SJCRH30 (cell line): ENCODE measurements at places on chromosomes 1 and 21. TPM values are rescaled to one million over a fixed set of nuclear protein-coding genes. Genes with fewer than 3 reads are reported as not detected.

SMYD3 gene
- total RNA-seq, result 18.1 and 18.4 TPM in 2 replicates

DNA sequence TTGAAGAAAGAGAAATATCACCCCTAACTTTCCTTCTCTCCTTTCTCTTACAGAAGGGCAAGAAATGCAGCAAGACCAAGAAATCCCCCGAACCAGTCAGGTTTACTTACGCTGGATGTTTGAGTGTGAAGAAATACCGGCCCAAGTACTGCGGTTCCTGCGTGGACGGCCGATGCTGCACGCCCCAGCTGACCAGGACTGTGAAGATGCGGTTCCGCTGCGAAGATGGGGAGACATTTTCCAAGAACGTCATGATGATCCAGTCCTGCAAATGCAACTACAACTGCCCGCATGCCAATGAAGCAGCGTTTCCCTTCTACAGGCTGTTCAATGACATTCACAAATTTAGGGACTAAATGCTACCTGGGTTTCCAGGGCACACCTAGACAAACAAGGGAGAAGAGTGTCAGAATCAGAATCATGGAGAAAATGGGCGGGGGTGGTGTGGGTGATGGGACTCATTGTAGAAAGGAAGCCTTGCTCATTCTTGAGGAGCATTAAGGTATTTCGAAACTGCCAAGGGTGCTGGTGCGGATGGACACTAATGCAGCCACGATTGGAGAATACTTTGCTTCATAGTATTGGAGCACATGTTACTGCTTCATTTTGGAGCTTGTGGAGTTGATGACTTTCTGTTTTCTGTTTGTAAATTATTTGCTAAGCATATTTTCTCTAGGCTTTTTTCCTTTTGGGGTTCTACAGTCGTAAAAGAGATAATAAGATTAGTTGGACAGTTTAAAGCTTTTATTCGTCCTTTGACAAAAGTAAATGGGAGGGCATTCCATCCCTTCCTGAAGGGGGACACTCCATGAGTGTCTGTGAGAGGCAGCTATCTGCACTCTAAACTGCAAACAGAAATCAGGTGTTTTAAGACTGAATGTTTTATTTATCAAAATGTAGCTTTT is 2.4 kb downstream of the CCN1 start:
- DNase-seq, result no peak
- peak overlapping the region; percentile 89 for H3K4me3 ChIP-seq
- no peaks in the 10 kb centered on the region; the same call in 1 of the 2 replicates for H3K27me3 ChIP-seq
- peaks cover 32% of the 10 kb centered on the region for H3K4me1 ChIP-seq
- H3K27ac ChIP-seq, result no peak overlapping the region; the same call in 1 of the 2 replicates

DNA sequence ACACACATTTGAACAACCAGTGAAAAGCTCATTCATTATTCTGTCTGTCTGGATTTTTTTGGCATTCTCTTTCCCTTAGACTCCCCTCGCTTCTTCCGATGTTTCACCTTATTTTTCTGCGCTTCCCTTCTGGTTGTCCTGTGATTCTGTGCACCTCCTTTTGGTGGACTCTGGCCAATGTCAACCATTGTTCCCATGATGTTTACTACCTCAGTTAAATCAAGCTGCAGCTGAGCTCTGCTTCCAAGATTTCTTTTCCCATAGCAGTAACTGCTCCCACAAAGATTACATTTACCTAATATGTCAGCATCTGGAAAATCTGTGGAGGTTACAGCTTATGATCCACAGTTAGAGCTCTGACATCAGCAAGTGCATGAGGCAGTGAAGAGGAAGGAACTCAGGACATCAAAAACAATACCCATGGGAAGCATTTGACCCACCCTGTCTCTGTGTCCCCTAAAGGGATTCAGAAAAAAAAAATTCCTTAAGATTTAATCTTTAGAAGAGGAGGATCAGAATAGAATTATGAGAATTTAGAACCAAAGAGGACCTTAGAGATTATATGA is 69.9 kb upstream of the ADAMTS5 start:
- no peak overlapping the region for H3K27ac ChIP-seq
- no peak for DNase-seq
- H3K4me1 ChIP-seq, result no peaks in the 10 kb centered on the region
- no peaks in the 10 kb centered on the region for H3K27me3 ChIP-seq
- no peak overlapping the region for H3K4me3 ChIP-seq

HAX1 gene
- total RNA-seq, result 59.6 and 66.5 TPM in 2 replicates

- H3K27me3 ChIP-seq, result no peaks in the 10 kb centered on the region
- no peak overlapping the region for H3K27ac ChIP-seq
- H3K36me3 ChIP-seq, result no peaks in the 10 kb centered on the region
- peak overlapping the region; percentile 64 for H3K4me3 ChIP-seq
- H3K4me1 ChIP-seq, result peaks cover 19% of the 10 kb centered on the region
Observed at GRCh38 chr1:145962157-145963102, 1.9 kb downstream of the ANKRD34A start.

CHAF1B gene
- total RNA-seq, result 18.7 and 19.5 TPM in 2 replicates

DNA sequence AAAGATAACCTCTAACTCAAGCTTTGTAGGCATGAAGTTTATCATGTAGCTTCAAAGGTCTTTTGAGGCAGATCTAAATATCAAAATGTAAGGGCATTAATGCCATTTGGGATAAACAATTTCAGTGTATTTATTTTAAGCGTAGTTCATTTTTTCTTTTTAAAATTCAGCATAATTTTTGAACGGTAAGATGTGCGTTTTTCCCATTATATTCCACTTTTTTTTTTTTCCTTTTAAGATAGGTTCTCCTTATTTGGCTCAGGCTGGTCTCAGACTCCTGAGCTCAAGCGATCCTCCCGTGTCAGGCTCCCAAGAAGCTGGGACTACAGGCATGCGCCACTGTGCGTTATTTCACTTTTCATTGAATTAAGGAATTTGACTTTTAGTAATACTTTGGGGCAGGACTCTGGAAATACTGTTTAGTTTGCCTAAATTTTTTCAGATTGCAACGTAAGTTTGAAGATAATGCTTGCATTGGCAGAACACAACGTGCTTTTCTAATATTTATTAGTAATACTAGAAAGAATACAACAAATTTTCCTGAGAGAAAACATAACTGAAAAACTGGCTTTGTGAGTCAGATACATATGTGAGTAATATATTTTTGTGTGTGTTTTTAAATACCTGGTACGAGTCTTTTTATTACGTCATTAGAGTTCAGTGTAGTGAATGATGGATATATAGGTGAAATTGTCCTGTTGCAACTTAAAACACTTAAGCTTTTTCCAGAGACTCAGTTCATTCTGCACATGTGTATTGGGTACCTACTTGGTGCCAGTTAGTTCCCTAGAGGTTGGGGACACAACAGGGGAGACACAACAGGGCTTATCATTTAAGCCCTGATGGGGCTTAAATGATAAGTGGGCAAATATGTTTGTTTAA is 2.2 kb downstream of the RALGPS2 start:
- H3K27ac ChIP-seq, result no peak overlapping the region
- peaks cover 7% of the 10 kb centered on the region for H3K4me1 ChIP-seq
- no peaks in the 10 kb centered on the region for H3K27me3 ChIP-seq
- peak overlapping the region; percentile 98 for H3K4me3 ChIP-seq

DNA sequence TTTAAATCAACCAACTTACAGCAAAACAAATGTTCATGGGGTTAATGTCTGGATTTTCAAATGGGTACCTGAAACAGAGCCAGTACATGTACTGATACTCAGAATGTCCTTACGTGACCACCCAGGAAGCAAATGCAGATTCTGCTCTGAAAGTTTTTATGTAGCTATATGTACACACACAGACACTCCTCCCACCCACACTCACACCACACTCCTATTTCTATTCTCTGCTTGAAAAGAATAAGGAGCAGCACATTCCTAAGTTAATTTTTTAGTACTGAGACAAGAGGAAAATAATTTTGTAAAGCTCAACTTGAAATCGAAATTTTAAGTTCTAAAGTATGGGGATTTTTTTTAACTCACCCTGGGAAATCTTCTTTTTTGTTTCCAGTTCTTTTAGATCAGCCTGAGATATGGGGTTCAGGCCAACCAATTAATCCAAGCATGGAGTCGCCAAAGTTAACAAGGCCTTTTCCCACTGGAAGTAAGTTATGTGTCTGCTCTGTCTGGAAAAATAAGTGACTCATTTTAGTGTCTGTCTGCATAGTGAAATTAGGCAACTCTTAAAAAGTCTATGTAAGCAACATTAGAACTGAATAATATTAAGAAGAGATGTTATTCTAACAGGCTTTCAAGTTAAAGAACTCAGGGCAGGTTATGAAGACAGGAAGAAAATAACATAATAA is 75.5 kb upstream of the DYNLT5 start:
- no peaks in the 10 kb centered on the region for H3K36me3 ChIP-seq
- no peak for DNase-seq
- H3K27me3 ChIP-seq, result no peaks in the 10 kb centered on the region
- no peak overlapping the region for H3K4me3 ChIP-seq

DNA sequence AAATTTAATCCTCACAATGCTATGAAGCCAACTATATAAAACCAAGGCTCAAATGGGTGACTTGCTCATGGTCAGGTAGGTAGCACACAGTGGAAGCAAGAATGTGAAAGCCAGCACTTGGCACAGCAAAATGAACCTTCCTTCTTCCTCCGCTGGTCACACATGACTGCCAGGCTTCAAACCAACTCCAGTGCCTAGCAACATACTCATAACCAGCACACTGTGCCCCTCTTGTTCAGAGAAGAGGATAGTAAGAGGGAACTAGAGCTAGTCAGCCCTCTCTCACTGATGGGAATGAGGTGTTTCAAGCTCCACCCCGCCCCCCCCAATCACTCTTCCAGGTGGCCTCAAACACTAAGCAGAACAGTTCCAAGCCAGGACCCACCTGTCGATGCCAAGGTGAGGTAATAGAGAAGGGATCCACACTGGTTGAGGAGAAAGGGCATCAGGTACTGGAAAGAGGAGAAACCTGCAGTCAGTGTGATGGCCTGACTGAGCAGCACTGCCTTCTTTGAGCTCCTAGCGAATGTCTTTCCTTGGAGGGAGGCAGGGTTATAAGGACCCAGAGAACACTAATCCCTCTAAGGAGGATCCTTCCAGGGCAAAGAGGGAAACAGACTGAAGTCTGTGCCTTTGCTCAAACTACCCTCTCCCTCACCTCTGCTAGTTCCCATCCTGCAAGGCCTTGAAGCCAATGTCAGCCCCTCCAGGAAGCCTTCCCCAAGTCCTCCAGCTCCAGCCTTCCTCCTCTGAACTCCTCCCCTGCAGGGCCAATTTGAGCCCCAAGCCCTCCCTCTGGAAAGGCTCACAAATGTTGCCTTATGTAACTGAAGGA is 1.2 kb downstream of the TMEM234 start:
- H3K4me3 ChIP-seq, result peak overlapping the region; percentile 87
- no peak overlapping the region; the same call in 1 of the 2 replicates for H3K27ac ChIP-seq
- H3K36me3 ChIP-seq, result peaks cover 17% of the 10 kb centered on the region
- no peak for DNase-seq
- H3K4me1 ChIP-seq, result peaks cover 3% of the 10 kb centered on the region; the same call in 1 of the 2 replicates

GRCh38 chr1:178846306-178846705 is 24.6 kb downstream of the ANGPTL1 start:
- H3K27me3 ChIP-seq, result no peaks in the 10 kb centered on the region
- H3K4me3 ChIP-seq, result no peak overlapping the region
- DNase-seq, result no peak
- H3K4me1 ChIP-seq, result peaks cover 15% of the 10 kb centered on the region
- no peaks in the 10 kb centered on the region for H3K36me3 ChIP-seq

IL20 gene
- total RNA-seq, result not detected in 2 replicates

DNA sequence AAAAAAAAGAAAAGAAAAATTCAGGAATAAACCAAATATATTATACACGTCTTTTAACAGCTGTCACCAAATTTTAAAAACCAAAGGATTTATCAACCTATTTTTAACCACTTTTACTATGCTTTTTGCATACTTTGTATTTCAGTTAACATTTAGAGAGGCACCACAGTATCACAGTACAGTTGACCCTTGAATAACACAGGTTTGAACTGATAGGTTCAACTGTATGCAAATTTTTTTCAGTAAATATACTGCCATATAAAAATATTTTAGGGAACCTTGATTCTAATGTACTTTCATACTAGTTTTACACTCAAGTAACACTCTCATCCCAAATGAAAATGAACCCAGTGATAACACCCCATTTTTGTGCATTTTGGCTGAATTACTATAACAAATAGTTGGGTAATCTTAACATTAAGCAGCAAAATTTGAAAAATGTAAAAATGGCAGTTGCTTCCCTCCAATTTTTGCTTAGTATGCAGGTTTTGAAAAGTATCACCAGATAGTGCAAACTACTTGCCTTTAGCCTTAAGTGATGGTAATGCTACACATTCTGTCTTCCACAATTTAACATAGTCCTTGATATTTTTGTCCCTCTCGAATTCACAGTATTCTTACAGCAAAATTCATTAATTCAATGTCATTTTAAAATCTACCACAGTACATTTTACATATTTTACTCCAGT is 10.8 kb upstream of the ADCY10 start:
- no peak overlapping the region for H3K4me3 ChIP-seq
- no peak overlapping the region for H3K27ac ChIP-seq
- no peaks in the 10 kb centered on the region for H3K27me3 ChIP-seq
- 0 out of 2 replicates have a peak, but pooled peaks cover 3% of the 10 kb centered on the region for H3K36me3 ChIP-seq
- DNase-seq, result no peak

RNF11 gene
- total RNA-seq, result 145 and 160 TPM in 2 replicates

RHCE gene
- 0.18 and 0.28 TPM in 2 replicates for total RNA-seq

SPRTN gene
- total RNA-seq, result 21.5 and 22.5 TPM in 2 replicates

- no peak for DNase-seq
- H3K27ac ChIP-seq, result peak overlapping the region; percentile 86
- H3K36me3 ChIP-seq, result no peaks in the 10 kb centered on the region
- no peak overlapping the region for H3K4me3 ChIP-seq
- peaks cover 19% of the 10 kb centered on the region for H3K4me1 ChIP-seq
Observed at GRCh38 chr21:37337831-37338230, 28.7 kb upstream of the DYRK1A start.

DNA sequence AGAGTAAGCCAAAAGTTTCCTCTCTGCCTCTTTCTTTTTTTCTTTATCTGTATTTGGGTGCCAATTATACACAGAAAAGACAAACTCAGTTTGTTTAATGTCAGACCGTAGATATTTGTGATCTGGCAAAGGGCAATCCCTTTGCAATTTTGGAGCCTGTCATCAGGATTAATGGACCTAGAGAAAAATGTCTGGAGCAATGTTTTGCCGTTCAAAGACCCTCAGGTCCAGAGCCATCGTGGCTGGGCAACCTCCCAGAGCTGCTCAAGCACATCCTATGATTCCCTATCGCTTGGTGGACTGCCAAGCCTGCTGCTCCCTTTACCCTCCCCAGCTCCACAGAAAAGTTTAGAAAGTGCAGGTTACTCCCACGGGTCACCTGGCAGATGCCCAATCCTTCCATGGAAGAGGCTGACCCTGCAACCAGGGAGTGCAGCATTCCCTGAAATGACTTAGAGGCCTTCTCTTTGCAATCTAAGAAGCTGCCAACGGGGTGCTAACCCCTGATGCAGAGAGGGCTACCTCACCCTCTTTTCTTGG is 112.5 kb upstream of the NGF start:
- H3K4me1 ChIP-seq, result no peaks in the 10 kb centered on the region
- H3K27ac ChIP-seq, result no peak overlapping the region
- no peak overlapping the region for H3K4me3 ChIP-seq
- H3K36me3 ChIP-seq, result no peaks in the 10 kb centered on the region

OR14K1 gene
- total RNA-seq, result not detected in 2 replicates

GRCh38 chr21:41233916-41234315 is 66.0 kb downstream of the BACE2 start:
- H3K36me3 ChIP-seq, result no peaks in the 10 kb centered on the region
- no peak overlapping the region for H3K4me3 ChIP-seq

GRCh38 chr1:36572906-36573305 is 90.2 kb upstream of the CSF3R start:
- H3K27ac ChIP-seq, result no peak overlapping the region
- no peaks in the 10 kb centered on the region for H3K27me3 ChIP-seq
- no peaks in the 10 kb centered on the region for H3K36me3 ChIP-seq
- H3K4me1 ChIP-seq, result no peaks in the 10 kb centered on the region

- no peak overlapping the region for H3K4me3 ChIP-seq
- H3K27me3 ChIP-seq, result no peaks in the 10 kb centered on the region
- DNase-seq, result peak; percentile 63
- no peak overlapping the region for H3K27ac ChIP-seq
- no peaks in the 10 kb centered on the region for H3K36me3 ChIP-seq
Observed at GRCh38 chr1:59879574-59879973, 47.0 kb downstream of the CYP2J2 start.

ALPL gene
- total RNA-seq, result 0.63 and 0.84 TPM in 2 replicates
